ENCODE measurements at places on chromosomes 2 and 18.

- H3K27ac ChIP-seq: no peak overlapping the region
- no peak for ATAC-seq
- H3K36me3 ChIP-seq: no peaks in the 10 kb centered on the region
- no peak overlapping the region for H3K4me3 ChIP-seq
- peaks cover 13% of the 10 kb centered on the region for H3K27me3 ChIP-seq
Observed at GRCh38 chr2:64888591-64889309, 100.4 kb upstream of the SLC1A4 start.

GRCh38 chr2:230348787-230349186, 21.8 kb downstream of the SP140L start:
- peaks cover 51% of the 10 kb centered on the region for H3K4me1 ChIP-seq
- no peaks in the 10 kb centered on the region for H3K27me3 ChIP-seq
- H3K27ac ChIP-seq: peak overlapping the region; percentile 89
- ATAC-seq: peak; percentile 46

DNA sequence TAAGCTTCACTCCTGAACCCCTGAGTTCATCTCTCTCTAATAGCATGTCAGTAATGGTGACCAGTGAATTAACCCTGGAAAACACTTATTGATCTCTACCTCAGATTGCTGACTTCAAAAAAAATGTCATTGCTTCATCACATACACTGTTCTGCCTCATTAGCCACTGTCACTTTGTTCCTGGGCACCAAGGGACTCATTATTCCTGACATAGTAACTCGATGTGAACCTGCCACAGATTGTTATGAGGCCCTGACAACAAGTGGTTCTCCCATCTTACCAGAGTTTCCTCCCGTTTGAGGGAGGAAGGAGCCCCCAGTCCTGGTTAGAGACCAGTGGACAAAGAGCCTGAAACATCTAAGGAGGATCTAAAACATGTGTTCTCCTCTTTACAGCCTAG, 403.3 kb upstream of the SMIM21 start:
- H3K4me1 ChIP-seq: no peaks in the 10 kb centered on the region
- no peak overlapping the region for H3K27ac ChIP-seq
- H3K4me3 ChIP-seq: no peak overlapping the region
- no peaks in the 10 kb centered on the region for H3K36me3 ChIP-seq

DNA sequence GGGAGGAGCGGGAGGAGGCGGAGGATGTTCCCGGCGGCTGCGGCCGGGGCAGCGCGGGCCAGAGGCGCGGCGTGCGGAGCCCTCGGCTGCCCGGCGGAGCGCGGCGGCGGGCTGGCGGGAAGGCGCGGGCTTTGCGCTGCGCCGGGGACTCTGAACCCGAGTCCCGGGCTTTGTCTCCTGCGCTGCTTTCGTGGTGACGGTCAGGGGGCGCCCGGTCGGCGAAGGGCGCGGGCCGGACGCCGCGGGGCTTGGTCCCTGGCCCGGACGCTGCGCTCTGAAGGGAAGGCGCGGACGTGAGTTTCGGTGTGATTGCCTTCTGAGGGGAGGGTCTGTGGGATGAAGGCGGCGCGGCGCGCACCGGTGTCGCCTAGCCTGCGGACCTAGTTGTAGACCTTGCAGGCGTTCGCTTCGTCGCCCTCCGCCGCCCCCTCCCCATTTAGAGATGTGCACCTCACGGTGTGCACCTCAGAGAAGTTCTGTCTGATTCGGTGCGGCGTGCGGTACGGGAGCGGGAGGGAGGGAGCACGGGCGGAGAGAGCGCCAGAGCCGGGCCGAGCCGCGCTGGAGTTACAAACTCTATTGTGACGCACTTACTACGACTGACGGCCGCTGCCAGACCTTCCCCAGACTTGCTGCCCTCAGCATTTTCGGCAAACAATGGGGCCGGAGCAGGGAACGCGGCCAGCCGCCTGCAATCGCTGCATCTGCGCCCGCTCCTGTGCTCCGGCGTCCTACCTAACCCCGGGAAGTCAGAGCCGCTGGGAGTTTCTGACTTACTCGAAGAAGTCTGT, 2.1 kb downstream of the BCL2L11 start:
- H3K36me3 ChIP-seq: peaks cover 65% of the 10 kb centered on the region
- H3K4me1 ChIP-seq: peaks cover 23% of the 10 kb centered on the region
- H3K27ac ChIP-seq: no peak overlapping the region
- peak overlapping the region; percentile 91 for H3K4me3 ChIP-seq
- ATAC-seq: peak; percentile 10

DNA sequence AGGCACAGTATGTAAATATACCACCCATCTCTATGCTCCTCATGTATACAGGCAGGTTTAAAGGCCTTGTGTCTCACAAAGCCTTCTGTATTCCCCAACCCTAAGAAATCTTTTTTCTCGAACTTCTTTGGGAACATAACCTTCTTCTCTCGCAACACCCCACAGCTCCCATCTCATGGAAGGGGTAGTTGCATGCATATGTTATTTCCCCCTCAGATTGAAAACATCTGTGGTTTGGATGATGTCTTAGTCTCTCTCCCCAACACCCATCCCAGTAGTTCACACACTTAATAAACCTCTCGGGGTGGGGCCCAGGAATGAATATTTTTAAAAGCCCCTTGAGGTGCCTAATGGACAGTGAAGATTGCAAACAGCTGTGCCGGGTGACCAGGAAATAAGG, 21.0 kb upstream of the HDAC4 start:
- no peak overlapping the region for H3K4me3 ChIP-seq
- no peaks in the 10 kb centered on the region for H3K4me1 ChIP-seq

GRCh38 chr18:10242936-10243680, 211.3 kb upstream of the APCDD1 start:
- peaks cover 4% of the 10 kb centered on the region for H3K27me3 ChIP-seq
- H3K27ac ChIP-seq: no peak overlapping the region
- no peaks in the 10 kb centered on the region for H3K36me3 ChIP-seq
- no peak for ATAC-seq
- no peak overlapping the region for H3K4me3 ChIP-seq

DNA sequence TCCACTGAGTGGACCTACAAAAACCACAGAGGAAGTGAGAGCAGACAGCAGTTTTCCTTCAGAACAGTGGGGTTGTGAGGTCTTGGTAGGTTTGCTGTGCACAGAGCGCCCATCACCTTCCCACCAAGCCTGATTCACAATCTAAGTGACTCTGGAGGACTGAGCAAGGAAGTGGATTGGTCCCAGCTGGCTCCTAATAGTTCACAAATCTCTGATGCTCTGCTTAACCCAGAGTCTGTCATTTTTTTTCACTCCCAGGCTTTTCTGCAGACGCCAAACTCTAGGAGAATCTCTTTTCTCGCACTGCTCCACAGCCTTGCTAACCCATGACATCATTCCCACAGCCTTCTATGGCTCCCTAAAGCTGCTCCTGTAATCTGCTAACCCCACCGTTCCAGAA, 280.4 kb downstream of the C1D start:
- no peak for ATAC-seq
- H3K4me1 ChIP-seq: no peaks in the 10 kb centered on the region
- H3K27ac ChIP-seq: no peak overlapping the region
- no peak overlapping the region for H3K4me3 ChIP-seq
- H3K27me3 ChIP-seq: peaks cover 10% of the 10 kb centered on the region
- H3K36me3 ChIP-seq: no peaks in the 10 kb centered on the region

GRCh38 chr2:80530442-80531064, 226.0 kb upstream of the LRRTM1 start:
- no peak overlapping the region for H3K27ac ChIP-seq
- no peaks in the 10 kb centered on the region for H3K4me1 ChIP-seq
- no peak overlapping the region for H3K4me3 ChIP-seq
- no peaks in the 10 kb centered on the region for H3K36me3 ChIP-seq
- no peaks in the 10 kb centered on the region for H3K27me3 ChIP-seq

- peaks cover 17% of the 10 kb centered on the region for H3K4me1 ChIP-seq
- no peak overlapping the region for H3K4me3 ChIP-seq
- H3K36me3 ChIP-seq: peaks cover 8% of the 10 kb centered on the region
- no peak for ATAC-seq
- no peak overlapping the region for H3K27ac ChIP-seq
Observed at GRCh38 chr2:195666113-195666712, 9.2 kb downstream of the SLC39A10 start.

DNA sequence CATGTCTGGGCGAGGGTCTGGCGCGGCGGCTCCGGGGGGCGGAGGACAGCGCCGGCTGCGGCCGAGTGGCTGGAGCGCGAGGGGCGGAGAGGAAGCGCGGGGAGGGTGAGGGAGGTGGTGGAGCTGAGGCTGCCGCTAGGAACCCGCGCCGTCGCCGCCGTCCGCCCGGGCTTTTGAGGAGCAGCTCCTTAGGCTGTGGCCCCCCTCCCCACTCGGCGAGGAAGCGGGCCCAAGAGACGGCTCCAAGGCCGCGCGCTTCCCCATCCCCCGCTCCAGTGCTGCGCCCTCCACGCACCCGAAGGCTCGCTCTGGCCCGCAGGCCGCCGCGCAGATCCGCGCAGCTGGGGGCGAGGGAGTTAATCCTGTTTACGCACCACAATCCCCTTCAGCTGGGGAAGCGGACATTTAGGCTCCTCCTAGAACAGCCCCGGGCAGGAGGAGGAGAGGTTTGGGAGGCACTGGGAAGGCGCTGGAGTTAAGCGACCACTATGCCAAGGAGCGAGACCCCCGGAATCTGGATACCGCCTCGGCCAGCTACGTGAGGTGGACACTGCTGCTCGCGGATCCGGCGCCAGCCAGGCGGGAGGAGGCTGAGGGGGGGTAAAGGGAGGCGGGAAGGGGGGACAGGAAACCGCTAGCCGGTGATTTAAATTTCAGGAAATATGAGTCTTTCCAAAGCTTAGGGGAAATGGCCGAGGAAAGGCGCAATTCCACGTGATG, at the start of gene CNRIP1:
Gene CNRIP1 (minus strand): TSS at position 552 of the 720 bp plus-strand sequence. CDS start 549 bp downstream, at position 3.
- H3K36me3 ChIP-seq: no peaks in the 10 kb centered on the region
- H3K27ac ChIP-seq: no peak within 1 kb of the TSS
- peak within 1 kb of the TSS; percentile 67 for H3K4me3 ChIP-seq
- peaks cover 37% of the 10 kb centered on the region for H3K27me3 ChIP-seq
- no peaks in the 10 kb centered on the region for H3K4me1 ChIP-seq

- no peak for ATAC-seq
Observed at GRCh38 chr2:233343171-233343705, 11.1 kb upstream of the DGKD start.

GRCh38 chr2:26442301-26442700, 35.6 kb downstream of the OTOF start:
- no peak overlapping the region for H3K4me3 ChIP-seq
- no peaks in the 10 kb centered on the region for H3K36me3 ChIP-seq
- no peaks in the 10 kb centered on the region for H3K4me1 ChIP-seq
- H3K27ac ChIP-seq: no peak overlapping the region

DNA sequence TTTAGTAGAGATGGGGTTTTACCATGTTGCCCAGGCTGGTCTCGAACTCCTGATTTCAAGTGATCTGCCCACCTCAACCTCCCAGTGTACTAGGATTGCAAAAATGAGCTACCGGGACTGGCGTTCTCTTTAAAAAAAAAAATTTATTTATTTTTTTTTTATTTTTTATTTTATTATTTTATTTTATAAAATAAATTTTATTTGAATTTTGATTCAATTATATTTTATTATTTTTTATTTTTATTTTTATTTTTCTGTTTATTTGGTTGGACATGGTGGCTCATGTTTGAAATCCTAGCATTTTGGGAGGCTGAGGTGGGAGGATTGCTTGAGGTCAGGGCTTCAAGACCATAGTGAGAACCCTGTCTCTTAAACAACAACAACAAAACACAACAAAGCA, 32.5 kb downstream of the EEF1B2 start:
- H3K4me1 ChIP-seq: no peaks in the 10 kb centered on the region
- ATAC-seq: no peak
- H3K4me3 ChIP-seq: no peak overlapping the region
- no peaks in the 10 kb centered on the region for H3K36me3 ChIP-seq
- H3K27me3 ChIP-seq: peaks cover 3% of the 10 kb centered on the region

DNA sequence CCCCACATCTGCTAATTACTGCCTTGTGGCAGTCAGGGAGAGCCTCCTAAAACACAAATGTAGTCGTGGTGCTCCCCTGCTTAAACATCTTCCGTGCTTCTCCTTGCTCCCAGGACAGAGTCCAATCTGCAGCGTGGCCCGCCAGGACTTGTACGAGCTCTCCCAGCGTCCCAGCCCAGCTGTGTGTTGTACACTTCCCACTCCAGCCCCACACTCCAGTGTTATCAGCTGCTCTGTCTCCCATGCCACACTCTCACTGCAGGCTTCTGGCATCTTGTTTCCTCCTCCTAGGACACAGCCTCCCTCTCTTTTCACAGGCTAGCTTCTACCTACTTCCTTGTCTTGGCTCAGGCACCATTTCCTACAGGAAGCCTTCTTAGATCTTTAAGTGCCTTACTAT, 199.4 kb downstream of the ALPK2 start:
- no peaks in the 10 kb centered on the region for H3K27me3 ChIP-seq
- no peak overlapping the region for H3K27ac ChIP-seq
- peaks cover 10% of the 10 kb centered on the region for H3K4me1 ChIP-seq
- H3K36me3 ChIP-seq: no peaks in the 10 kb centered on the region
- no peak overlapping the region for H3K4me3 ChIP-seq
- no peak for ATAC-seq

DNA sequence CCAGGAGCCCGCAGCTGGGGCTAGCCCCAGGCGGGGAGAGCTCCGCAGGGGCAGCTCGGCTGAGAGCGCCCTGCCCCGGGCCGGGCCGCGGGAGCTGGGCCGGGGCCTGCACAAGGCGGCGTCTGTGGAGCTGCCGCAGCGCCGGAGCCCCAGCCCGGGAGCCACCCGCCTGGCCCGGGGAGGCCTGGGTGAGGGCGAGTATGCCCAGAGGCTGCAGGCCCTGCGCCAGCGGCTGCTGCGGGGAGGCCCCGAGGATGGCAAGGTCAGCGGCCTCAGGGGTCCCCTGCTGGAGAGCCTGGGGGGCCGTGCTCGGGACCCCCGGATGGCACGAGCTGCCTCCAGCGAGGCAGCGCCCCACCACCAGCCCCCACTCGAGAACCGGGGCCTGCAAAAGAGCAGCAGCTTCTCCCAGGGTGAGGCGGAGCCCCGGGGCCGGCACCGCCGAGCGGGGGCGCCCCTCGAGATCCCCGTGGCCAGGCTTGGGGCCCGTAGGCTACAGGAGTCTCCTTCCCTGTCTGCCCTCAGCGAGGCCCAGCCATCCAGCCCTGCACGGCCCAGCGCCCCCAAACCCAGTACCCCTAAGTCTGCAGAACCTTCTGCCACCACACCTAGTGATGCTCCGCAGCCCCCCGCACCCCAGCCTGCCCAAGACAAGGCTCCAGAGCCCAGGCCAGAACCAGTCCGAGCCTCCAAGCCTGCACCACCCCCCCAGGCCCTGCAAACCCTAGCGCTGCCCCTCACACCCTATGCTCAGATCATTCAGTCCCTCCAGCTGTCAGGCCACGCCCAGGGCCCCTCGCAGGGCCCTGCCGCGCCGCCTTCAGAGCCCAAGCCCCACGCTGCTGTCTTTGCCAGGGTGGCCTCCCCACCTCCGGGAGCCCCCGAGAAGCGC, 15.0 kb upstream of the GMPPA start:
- H3K27ac ChIP-seq: no peak overlapping the region
- no peaks in the 10 kb centered on the region for H3K4me1 ChIP-seq
- peak; percentile 28 for ATAC-seq
- peak overlapping the region; percentile 48 for H3K4me3 ChIP-seq

DNA sequence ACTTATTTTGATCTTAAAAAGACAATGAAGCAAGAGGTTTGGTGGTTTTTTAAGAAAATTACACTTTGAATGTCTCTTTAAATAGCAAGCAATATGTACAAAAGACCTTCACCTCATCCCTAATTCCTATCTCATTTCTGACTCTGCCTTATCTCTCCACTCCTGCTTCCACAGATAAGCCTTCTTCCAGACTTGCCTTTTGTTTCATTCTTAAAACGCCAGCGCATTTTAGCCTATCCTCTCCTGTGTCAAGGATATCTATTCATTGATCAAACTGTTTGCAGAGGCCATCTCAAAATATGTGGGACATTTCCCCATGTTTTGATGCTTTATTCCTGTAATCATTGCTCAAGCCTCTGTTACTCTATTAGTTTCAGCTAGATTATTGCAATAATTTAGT, 562.5 kb downstream of the PARD3B start:
- ATAC-seq: no peak
- H3K36me3 ChIP-seq: no peaks in the 10 kb centered on the region
- no peak overlapping the region for H3K4me3 ChIP-seq
- no peak overlapping the region for H3K27ac ChIP-seq
- H3K4me1 ChIP-seq: no peaks in the 10 kb centered on the region
- no peaks in the 10 kb centered on the region for H3K27me3 ChIP-seq
